Lung (tissue), 17 donors: ENCODE measurements at places on chromosomes 16 and 17. TPM values are rescaled to one million over a fixed set of nuclear protein-coding genes. Genes with fewer than 3 reads are reported as not detected.

The DYNLL2 gene
- 21.8 TPM for polyA plus RNA-seq

The ACSM2A gene
- polyA plus RNA-seq = 0.05 TPM

The SHBG gene
- polyA plus RNA-seq = 0.16 TPM

The STAT5B gene
- 23.3 TPM for polyA plus RNA-seq

The ALDH3A1 gene
- polyA plus RNA-seq = 44.2 TPM

The MRTFB gene
- 8.8 TPM for polyA plus RNA-seq

The CHST5 gene
- polyA plus RNA-seq = 0.24 TPM

The PRSS22 gene
- 27.3 TPM for polyA plus RNA-seq

The RNF222 gene
- polyA plus RNA-seq = not detected

DNA sequence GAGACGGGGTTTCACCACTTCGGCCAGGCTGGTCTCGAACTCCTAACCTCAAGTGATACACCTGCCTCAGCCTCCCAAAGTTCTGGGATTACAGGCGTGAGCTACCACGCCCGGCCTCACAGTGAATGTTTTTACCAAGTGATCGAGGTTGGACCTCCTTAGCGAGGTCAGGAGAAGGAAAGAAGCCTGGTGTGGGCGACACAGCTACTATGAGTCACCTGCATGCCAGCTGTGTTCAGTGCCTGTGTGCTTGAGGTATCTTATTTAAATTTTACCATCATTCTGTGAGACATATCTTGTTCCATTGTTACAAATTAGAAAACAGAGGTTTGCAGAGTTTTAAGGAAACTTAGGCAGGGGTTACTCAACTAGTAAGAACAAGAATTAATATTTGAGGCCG lies 174.8 kb upstream of the DYNLRB2 start:
- DNase-seq = no peak

GRCh38 chr17:38719289-38719942 lies 10.7 kb upstream of the CISD3 start:
- no peak for DNase-seq

DNA sequence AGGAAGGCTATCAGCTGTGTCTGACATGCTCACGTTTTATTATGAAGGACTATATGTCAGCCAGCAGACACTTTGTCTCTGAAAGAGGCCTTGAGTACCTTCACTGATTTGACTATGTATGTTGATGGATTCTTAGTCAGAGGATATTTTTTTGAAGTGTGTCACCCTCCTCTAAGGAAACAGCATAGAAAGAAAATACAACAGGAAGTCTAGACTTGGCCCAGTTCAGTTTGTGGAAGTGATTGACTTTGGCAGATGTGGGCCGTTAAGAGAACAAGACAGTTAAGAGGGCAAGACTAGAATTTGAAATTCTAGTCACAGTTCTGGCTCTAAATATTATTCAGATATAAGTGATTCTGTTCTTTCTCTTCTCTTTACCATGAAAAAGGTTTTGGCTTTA lies 471.5 kb downstream of the CDH8 start:
- DNase-seq = no peak

DNA sequence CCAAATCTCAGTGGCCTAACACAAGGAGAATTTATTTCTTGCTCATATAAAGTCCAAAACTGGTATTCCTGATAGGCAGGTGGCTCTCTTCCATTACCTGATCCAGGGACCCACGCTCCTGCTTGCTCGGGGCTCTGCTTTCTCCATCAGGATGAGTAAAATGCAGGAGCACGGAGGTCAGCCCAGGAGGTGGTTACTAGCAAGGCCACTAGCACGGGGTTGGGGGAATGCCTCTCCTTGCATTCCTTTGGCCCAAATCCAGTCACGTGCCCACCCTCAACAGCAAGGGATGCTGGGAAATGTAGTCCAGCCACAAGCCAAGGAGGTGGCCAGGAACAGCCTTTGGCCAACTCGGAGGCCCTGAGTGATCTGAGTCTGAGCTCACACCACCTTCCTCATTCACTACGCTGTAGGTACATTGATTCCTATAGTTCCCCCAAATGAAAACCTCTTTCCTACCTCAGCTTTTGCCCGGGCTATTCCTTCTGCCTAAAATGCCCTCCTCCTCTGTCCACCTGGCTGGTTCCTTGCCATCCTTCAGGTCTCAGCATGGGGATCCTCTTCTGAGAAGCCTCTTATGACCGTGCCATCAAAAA lies 38.3 kb upstream of the HAPSTR1 start:
- peak; percentile 32 for DNase-seq
